ENCODE measurements at places on chromosomes 2 and 18.

DNA sequence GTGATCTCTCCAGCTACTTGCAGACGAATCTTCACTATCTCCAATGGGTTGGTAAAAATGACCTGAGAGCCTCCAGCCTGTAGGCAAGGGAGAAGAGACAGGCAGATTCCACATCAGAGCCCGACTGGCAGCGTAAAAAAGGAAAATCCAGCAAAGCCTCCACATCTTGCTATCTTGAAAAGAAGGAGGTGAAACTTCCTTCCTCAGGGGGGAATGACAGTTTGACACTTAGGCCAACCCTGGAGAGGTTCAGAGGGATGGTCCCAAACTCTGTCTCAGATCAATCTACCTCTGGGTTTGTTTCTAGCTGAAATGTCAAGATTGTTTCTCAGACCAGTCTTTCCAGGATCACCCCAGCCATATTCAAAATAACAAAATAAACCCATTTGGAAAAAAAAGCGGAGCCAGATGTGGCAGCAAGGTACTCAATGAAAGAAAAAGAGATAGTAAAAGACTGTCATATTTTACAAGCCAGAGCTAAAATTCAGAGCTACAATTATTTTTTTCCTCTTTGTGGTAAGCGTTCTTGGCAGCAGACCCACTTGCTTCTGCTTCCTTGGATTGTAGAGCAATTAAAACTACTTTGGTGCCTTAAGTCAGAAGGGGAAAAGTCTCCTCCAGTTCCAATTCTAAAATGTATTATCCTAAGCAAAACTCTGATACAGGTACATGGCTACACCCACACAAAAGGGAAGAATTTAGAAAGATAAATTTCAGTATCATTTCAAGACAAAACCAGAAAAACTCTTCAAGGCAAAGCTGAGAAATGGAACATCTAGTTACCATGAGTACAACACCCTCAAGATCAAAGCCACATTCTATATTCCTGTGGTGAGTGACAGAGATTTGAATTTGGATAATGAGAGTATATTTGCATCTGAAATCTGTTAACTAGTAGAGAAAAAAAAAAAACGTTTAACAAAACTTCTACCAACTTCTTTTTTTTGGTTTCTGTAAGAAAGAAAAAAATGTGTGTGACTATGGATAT lies 100.1 kb downstream of the SLC25A12 start:
- no peak for DNase-seq

- DNase-seq, result no peak
Measured at GRCh38 chr2:120568089-120568974, 167.3 kb upstream of the GLI2 start.

- no peak for DNase-seq
Measured at GRCh38 chr2:226916669-226917068, 80.8 kb downstream of the RHBDD1 start.

DNA sequence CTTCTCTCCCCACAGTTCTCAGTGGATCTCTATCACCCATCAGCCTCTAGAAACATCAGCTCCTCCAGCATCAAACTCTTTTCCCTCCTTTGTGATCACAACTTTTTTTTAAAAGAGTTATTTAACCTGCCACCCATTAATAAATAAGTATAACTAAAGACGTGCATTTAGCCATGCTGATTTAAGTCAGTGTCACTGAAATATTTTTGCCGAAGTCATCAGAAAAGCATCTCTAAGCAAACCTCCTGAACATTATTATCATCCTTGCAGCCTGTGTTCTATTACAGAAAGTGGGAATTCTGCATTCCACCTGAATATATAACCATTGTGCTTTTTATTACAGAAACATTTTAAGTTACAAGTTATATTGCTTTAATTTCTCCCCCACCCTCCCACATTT lies 106.2 kb upstream of the ARHGAP28 start:
- DNase-seq, result no peak

- DNase-seq, result no peak
Measured at GRCh38 chr2:1891971-1892486, 147.7 kb upstream of the PXDN start.

DNA sequence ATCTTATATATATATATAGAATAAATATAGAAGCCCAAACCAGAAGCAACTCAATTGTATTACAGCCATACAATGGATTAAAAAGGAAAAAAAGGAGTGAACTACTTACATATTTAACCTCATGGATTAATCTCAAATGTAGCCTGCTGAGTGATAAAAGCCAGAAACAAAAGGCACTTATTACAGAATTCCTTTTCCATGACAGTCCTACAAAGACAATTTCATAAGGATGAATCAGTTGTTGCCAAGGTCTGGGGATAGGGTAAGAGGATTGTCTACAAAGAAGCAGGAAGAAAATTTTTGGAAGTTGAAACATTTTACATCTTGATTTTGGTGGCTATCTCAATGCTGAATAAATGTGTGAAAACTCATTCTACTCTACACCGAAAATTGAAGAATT lies 103.9 kb upstream of the DCC start:
- no peak for DNase-seq

- DNase-seq, result no peak
Measured at GRCh38 chr2:16195681-16196070, 255.3 kb downstream of the MYCN start.

GRCh38 chr2:126778561-126779501 lies 119.9 kb upstream of the TEX51 start:
- DNase-seq, result no peak

GRCh38 chr2:96253006-96253405 lies 12.8 kb downstream of the TMEM127 start:
- DNase-seq, result no peak

DNA sequence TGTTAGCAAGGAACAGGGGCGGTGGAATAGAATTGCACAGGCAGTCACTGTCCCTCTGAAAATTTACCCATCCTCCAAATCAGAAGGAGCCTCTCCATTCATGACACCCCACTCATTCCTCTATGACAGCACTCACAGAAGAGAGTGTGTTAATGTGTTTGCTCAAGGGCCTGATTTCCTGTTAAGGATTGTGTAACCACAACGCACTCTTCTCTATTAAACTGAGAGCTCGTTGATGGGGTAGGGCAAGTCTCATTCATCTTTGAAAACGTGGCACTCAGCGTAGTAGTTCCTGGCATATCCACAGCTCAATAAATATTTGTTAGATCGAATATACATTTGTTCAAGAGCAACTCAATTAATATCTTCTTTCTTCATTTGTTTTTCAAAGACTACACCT lies 106.4 kb downstream of the VAPA start:
- DNase-seq, result no peak

GRCh38 chr2:191041418-191042161 lies 27.6 kb upstream of the STAT1 start:
- no peak for DNase-seq

Data from CD4-positive, alpha-beta T cell treated with Interleukin-6 at 100 ng/mL for 8 hours (primary cell).